CD8-positive, alpha-beta memory T cell (primary cell): ENCODE measurements at places on chromosomes 16 and 17. TPM values are rescaled to one million over a fixed set of nuclear protein-coding genes. Genes with fewer than 3 reads are reported as not detected.

GRCh38 chr17:68790492-68790891 lies 164.7 kb downstream of the ABCA8 start:
- H3K27ac ChIP-seq, result no peak overlapping the region
- no peaks in the 10 kb centered on the region for H3K4me1 ChIP-seq

GRCh38 chr16:82824408-82824807 lies 197.6 kb downstream of the CDH13 start:
- H3K36me3 ChIP-seq, result no peaks in the 10 kb centered on the region
- H3K27ac ChIP-seq, result no peak overlapping the region
- no peaks in the 10 kb centered on the region for H3K4me1 ChIP-seq
- no peak for DNase-seq
- H3K4me3 ChIP-seq, result no peak overlapping the region

DNA sequence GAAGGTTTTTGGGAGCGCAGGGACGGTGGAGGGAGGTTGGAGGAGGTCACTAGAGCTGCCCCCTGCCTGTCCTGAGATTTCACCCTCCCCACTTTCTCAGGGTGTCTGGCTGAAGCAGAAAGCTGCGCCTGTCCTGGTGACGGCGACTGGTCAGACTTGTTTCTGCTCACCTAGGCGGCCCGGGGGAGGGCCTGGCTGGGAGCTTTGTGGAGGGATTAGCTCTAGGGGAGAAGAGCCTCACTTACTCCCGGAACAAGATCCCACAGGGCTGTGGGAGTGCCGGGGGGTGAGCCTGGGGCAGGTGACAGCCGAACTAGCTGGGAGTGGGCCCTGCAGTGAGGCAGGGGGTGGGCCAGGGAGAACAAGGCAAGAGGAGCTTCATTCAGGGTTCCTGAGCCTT lies 11.5 kb downstream of the NHERF1 start:
- no peaks in the 10 kb centered on the region for H3K27me3 ChIP-seq
- H3K27ac ChIP-seq, result no peak overlapping the region
- peaks cover 85% of the 10 kb centered on the region for H3K4me1 ChIP-seq
- no peak for DNase-seq
- H3K36me3 ChIP-seq, result peaks cover 14% of the 10 kb centered on the region
- H3K4me3 ChIP-seq, result peak overlapping the region; percentile 57

DNA sequence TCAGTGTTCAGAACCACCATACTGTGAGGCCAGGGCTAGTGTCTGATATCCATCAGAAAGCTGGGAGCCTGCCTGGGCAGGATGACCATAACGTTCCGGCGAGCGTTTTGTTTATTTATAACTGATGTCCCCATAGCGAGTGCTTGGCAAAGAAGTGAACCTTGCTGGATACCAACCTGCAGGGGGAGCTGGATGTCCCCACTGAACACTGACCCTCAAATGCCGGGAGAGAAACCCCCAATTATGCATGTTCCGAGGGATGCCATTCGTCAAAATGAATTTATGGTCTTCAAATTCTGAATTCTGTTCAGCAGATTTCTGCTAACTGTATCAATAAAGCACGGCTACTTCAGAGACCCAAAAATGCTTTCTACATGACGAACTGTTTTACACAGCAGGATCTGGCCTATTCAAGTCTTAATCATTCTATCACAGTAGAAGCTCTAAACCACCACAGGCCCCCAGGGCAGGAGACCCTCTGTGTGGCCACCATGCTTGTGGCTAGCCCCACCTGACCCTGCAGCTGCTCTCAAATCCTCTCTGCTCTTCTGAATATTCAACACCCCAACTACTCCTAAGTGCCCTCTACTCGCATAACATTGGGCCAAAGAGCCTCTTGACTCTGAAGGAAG lies 15.2 kb downstream of the MED24 start:
- no peaks in the 10 kb centered on the region for H3K4me1 ChIP-seq
- DNase-seq, result no peak
- peaks cover 21% of the 10 kb centered on the region for H3K36me3 ChIP-seq
- no peaks in the 10 kb centered on the region for H3K27me3 ChIP-seq
- no peak overlapping the region for H3K4me3 ChIP-seq

GRCh38 chr17:6011206-6011605 lies 59.0 kb upstream of the WSCD1 start:
- no peak overlapping the region for H3K27ac ChIP-seq
- H3K4me1 ChIP-seq, result no peaks in the 10 kb centered on the region
- no peak overlapping the region for H3K4me3 ChIP-seq
- H3K36me3 ChIP-seq, result no peaks in the 10 kb centered on the region
- no peak for DNase-seq
- no peaks in the 10 kb centered on the region for H3K27me3 ChIP-seq

Gene ADAD2
- total RNA-seq, result 0.40 TPM

Gene CTRL
- total RNA-seq, result 4.1 TPM
